Fibroblast of the aortic adventitia (primary cell): ENCODE measurements at places on chromosomes 12 and 14.

DNA sequence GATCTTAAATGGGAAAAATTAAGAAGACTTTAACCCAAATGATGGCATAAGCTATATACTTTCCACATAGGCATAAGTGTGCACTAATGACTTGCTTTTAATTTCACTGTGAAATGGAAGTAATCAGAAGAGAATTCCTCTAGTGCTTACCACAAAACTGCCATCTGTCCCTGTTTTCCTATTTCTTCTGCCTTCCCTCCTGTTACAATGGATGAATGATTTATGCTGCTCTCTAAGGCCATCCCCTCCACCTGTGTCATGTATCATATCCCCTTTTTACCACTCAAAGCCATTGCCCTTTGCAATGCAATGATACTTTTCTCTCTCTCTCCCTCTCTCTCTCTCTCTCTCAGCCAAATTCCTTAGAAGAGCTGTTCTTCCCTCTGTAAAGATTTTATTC, 109.1 kb downstream of the C12orf50 start:
- no peak for DNase-seq

- no peak for DNase-seq
Observed at GRCh38 chr14:101721951-101722661, 39.4 kb upstream of the PPP2R5C start.

GRCh38 chr12:12153596-12153995, 82.9 kb downstream of the BCL2L14 start:
- no peak for DNase-seq

DNA sequence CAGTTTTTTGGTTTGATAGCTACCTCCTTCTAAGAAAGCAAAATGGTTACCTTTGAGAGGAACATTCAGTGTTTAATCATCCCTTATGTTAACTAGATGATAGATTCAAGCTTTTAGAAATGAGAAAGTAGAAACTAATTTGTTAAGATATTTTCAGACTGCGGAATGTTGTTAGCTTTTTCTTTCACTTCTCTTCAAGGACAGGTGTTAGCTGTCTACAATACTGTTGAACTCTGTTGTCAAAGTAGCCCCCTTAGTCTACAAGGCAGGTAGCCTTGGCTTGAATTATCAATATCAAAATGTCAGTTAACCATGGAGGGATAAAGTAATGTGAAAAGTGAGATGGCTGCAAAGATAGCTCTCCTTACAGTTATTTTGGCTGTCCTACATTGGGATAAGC, 14.8 kb downstream of the MAPK1IP1L start:
- no peak for DNase-seq

DNA sequence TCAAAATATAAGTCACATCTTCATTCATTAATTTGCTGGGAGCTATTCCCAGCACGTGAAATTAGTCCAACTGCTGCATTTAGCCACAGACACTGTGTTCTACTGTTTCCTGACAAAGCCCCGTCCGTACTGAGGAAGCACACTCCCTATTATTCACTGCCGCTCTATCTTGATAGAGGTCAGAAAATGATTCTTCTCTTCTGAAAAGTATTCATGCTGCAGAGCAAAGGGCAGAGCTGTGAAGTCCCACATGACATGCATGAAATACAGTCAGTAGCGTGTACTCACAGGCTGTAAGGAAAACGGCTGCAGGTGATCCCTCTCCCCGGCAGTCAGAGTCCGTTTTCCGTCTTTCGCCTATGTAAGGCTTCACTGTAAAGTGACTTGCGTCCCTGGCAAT, 302.5 kb upstream of the FKBP4 start:
- no peak for DNase-seq

- no peak for DNase-seq
Observed at GRCh38 chr12:40615590-40615989, 76.6 kb upstream of the CNTN1 start.
